ENCODE measurements at places on chromosomes 13 and 19. TPM values are rescaled to one million over a fixed set of nuclear protein-coding genes. Genes with fewer than 3 reads are reported as not detected.

C19orf85 gene
- not detected for polyA plus RNA-seq

NXNL1 gene
- not detected for polyA plus RNA-seq

DIRAS1 gene
- 3.7 TPM for polyA plus RNA-seq

ZNF813 gene
- 8.1 TPM for polyA plus RNA-seq

DHDH gene
- polyA plus RNA-seq, result 4.6 TPM

C1QTNF9B gene
- polyA plus RNA-seq, result 0.60 TPM

CXCL17 gene
- 0.17 TPM for polyA plus RNA-seq

CEACAM4 gene
- 0.16 TPM for polyA plus RNA-seq

KCNC3 gene
- polyA plus RNA-seq, result 27.2 TPM

ELAVL3 gene
- polyA plus RNA-seq, result 0.35 TPM

MBD3L2 gene
- polyA plus RNA-seq, result not detected

NLRP7 gene
- polyA plus RNA-seq, result not detected
